ENCODE measurements at places on chromosomes 2 and 18.

GRCh38 chr2:231717281-231718171 lies 9.2 kb downstream of the PTMA start:
- DNase-seq, result peak; percentile 33

- DNase-seq, result no peak
Measured at GRCh38 chr2:43040084-43040854, 186.1 kb downstream of the ZFP36L2 start.

- no peak for DNase-seq
Measured at GRCh38 chr2:118084491-118085089, 3.7 kb upstream of the INSIG2 start.

DNA sequence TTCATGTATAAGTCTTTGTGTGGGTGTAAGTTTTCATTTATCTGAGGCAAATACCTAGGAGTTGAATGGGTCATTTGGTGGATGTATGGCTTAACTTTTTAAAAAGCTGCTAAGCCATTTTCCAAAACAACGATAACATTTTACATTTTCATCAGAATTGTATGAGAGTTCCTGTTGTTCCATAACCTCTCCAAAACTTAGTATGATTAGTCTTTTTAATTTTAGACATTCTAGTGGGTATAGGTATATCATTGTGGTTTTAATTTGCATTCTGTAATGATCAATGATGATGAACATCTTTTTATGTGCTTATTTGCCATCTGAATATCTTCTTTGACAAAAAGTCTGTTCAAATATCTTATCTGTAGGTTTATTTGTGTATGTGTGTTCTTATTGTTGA lies 74.4 kb upstream of the UGP2 start:
- no peak for DNase-seq

DNA sequence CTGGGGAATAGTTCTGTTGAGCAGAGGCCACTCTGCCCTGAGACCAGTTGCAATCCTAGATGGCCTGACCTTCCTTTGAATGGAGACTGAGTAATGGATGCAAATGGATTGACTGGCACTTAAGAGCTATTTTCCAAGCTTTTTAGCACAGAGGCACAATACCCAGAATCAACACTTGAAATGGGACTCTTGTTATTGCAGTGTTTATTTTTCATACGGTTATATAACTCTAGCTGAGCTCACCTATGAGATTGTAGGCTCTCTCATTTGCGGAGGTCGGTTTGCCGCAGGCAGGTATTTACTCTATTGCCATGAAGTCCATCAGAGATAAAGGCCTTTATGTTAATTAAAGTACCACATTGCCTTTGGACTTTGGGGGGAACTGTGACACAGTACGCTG lies 422.3 kb upstream of the CELF4 start:
- DNase-seq, result no peak

- no peak for DNase-seq
Measured at GRCh38 chr2:26849056-26849999, 1.4 kb downstream of the DPYSL5 start.

GRCh38 chr2:201261471-201261870 lies 1.1 kb downstream of the CASP8 start:
- peak; percentile 25 for DNase-seq

GRCh38 chr2:27249891-27250651 lies 12.8 kb downstream of the SLC30A3 start:
- no peak for DNase-seq

DNA sequence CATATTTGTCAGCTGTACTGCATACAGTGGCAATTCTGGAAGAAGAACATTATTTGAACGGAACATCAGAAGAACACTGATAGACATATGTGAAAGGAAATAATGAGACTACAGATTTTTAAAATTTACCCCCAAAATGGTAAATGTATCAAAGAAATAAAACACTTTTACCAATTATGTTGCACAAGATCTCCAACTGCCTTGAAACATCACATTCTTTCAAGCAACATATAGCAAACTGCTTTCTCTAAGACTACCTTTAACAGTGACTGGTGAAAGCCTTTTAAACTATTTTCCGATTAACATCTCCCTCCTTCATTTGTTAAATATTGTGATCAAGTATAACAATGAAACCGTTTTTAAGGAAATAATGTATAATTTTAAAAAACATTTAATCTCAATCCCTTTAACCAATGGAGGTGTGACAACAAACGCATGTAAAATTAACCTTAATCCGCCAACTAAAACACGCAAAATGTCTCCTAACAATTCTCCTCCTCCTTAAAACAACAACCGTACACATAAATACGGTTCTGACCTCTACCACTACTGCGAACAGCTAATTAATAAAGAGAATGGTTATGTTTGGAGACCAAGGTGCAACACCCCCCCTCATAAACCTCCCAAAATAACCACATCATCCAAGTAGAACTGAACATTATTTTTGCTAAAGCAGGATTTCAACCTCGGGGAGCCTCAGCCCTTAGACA lies 2.4 kb downstream of the FBXO11 start:
- DNase-seq, result peak; percentile 41

Measured in hematopoietic multipotent progenitor cell treated with erythropoietin and hydrocortisone succinate and interleukin-3 and kit ligand, for 17 days (in vitro differentiated cells).